ENCODE measurements at places on chromosomes 12 and 14. TPM values are rescaled to one million over a fixed set of nuclear protein-coding genes. Genes with fewer than 3 reads are reported as not detected.

Gene ALKBH2
- 25.0 TPM for total RNA-seq

Gene HOXC6
- 5.6 TPM for total RNA-seq

Gene CBLN3
- total RNA-seq, result 3.5 TPM

Gene OR6C75
- not detected for total RNA-seq

Gene COX8C
- total RNA-seq, result not detected

Gene DBX2
- not detected for total RNA-seq

Gene AICDA
- not detected for total RNA-seq

Gene TAS2R42
- total RNA-seq, result not detected

Gene SCN8A
- 26.4 TPM for total RNA-seq

GRCh38 chr12:41202051-41202450 is 13.9 kb downstream of the PDZRN4 start:
- H3K4me1 ChIP-seq, result no peaks in the 10 kb centered on the region
- no peaks in the 10 kb centered on the region for H3K27me3 ChIP-seq
- DNase-seq, result no peak

DNA sequence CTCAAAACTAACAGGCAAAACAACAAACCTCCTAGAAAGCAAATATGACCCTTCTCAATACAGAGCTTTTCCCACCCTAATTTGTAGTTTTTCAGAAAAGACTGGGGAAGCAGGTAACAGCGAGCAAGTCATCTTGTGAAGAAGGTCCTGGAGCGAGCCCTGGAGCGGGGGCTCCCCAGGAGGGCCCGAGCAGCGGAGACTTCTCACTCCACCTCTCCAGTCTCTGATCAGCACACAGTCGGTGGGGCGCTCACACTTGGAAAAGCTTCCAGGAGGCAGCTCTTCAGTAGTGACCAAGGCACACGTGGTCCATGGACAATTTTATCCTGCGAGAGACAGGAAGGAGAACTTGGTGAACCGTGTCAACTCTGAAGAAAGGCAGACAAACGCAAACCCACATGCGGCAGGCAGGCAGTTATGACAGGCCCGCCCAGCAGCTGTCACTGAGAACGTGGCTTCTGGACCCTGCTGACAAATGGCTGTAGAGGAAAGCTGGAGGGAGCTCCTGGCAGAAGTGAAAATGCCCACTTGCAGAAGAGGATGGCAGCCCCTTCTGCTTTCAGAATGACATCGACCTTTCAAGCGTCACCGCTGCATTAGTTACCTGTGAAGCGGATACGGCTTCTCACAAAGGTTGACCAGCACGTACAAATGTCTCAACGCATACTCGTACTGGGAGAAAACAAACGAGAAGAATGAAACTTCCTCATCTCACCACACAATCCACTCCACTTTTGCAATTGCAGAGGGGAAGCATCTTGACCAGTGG is 44.2 kb downstream of the LGMN start:
- H3K27ac ChIP-seq, result no peak overlapping the region
- no peak for DNase-seq
- H3K36me3 ChIP-seq, result peaks cover 9% of the 10 kb centered on the region

DNA sequence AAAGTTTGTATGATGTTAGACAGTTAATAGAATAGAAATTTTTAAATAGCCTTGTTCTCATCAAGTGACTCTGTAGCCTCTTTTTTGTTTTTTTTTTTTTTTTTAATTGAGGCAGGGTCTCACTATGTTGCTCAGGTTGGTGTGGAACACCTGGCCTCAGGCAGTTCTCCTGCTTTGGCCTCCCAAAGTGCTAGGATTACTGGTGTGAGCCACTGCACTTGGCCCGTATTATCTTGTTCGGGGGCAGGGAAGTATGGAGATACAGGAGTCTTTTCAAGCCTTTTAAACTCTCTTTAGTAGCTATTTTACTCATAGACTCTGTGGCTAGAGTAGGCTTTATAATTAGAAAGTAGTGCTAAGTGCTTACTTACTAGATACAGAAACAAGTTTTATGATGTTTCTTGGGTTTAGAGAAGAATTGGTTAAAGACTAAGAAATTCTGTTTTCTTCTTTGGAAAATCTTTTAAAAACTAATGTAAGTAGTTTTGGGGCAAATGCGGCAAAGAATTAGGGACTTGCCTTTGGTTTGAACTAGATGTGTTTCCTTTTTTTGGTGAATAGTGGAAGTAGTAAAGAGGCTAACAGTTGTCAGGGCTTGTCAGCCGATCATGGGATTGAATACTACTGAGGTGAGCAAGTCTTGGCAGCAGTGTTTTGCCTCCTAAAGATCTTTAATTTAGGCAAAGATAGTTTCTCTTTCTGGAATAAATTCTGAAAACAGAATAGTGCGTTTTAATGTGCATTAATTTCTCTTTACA is 31.3 kb downstream of the FBXO34 start:
- H3K4me3 ChIP-seq, result no peak overlapping the region
- no peak overlapping the region for H3K27ac ChIP-seq
- no peak for DNase-seq
- peaks cover 3% of the 10 kb centered on the region for H3K4me1 ChIP-seq
- no peaks in the 10 kb centered on the region for H3K27me3 ChIP-seq

- no peak for DNase-seq
- H3K4me1 ChIP-seq, result no peaks in the 10 kb centered on the region
- no peak overlapping the region for H3K27ac ChIP-seq
Observed at GRCh38 chr12:23523339-23523738, 426.1 kb downstream of the SOX5 start.

Gene IAPP
- not detected for total RNA-seq

Measured in osteoblast (primary cell).